H9 (cell line): ENCODE measurements at places on chromosomes 11 and 22. TPM values are rescaled to one million over a fixed set of nuclear protein-coding genes. Genes with fewer than 3 reads are reported as not detected.
A peak's percentile ranks its signal among the peaks of the same experiment; 100 is the strongest.

The ELF5 gene
- not detected in 2 replicates for total RNA-seq

The LDHAL6A gene
- not detected in 2 replicates for total RNA-seq

The YPEL4 gene
- total RNA-seq = 0.13 TPM in 1 of 2 replicates, not detected in the other

The MUC2 gene
- not detected in 2 replicates for total RNA-seq

The LRRC10B gene
- 0.31 and 0.39 TPM in 2 replicates for total RNA-seq

The OR56B1 gene
- not detected in 2 replicates for total RNA-seq

The PRAME gene
- total RNA-seq = 0.29 and 0.31 TPM in 2 replicates

The CCDC15 gene
- 2.3 and 2.8 TPM in 2 replicates for total RNA-seq

The CHST1 gene
- 0.39 and 0.57 TPM in 2 replicates for total RNA-seq

The AKIP1 gene
- total RNA-seq = 21.0 and 22.3 TPM in 2 replicates

The UPK3A gene
- not detected in 2 replicates for total RNA-seq

DNA sequence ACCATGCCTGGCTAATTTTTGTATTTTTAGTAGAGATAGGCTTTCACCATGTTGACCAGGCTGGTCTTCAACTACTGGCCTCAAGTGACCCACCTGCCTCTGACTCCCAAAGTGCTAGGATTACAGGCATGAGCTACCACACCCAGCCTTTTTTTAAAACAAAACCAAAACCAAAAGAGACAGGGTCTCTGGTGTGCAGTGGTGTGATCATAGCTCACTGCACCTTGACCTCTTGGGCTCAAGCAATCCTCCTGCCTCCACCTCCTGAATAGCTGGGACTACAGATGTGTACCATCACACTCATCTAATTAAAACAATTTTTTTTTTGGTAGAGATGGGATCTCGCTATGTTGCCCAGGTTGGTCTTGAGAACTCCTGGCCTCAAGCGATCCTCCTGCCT lies 77.7 kb downstream of the PTPRJ start:
- DNase-seq = no peak

DNA sequence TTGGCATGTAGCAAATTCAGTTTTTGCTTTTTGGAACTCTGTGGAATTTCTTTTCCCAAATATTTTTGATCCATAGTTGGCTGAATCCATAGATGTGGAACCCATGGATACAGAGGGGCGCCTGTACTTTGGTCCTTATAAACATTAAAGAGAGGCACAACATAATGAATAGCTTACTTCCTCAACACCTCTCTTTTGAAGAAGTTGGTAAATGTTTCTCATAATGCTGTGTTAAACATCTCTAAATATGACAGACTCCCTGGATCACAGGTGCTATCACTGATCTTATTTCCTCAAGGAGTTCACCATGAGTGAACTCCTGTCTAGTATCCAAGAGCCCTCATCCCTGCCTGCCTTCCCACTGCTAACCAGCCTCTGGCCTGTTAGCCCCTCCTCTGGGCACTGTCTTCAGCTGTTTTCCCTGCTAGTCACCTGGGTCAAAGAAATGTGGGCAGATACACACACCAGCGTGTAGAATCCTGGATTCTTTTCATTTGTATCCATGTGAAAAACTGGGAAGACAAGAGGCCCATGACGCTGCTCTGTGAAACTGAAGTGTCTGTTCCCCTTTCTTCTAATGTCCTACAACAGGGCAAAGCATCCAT lies 63.7 kb downstream of the HIRA start:
- no peak for DNase-seq

DNA sequence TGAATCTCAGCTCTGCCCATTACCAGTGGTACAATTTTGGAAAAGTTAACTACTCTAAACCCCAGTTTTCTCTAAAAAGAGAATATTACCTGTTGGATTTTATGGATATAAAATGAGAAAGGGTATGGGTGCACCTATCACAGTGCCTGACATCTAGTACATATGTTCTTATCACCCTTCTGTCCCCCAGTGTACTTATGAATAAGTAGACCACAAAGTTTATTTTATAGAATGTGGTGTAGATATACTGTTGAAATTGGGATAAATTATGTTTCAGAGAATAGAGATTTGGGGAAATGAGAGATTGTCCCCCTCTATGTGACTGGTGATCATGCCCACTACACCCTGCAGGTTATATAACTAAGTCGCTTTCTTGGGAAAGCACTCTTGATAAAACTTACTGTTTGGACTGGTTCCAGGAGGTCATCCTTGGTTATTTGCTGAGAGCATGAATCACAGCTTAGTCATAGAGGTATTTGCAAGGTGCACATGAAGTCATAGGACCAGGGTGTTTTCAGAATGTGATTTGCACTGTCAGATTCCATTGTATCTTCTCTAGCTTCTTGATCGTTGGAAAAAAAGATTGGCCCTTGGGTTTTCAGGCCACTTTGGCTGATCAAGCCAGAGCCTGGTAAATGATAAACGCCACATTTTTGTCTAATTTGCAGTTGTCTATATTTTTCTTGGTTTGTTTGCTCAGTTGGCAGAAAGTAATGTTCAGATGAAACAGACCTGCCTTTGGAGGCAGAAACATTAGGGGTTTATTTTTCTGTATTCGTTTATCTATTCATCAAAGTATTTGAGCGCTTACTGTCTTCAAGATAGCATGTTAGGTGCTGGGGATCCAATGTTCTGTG lies 21.3 kb downstream of the STX3 start:
- no peak for DNase-seq

- DNase-seq = no peak
Measured at GRCh38 chr22:29726512-29727130, 6.8 kb downstream of the CABP7 start.

DNA sequence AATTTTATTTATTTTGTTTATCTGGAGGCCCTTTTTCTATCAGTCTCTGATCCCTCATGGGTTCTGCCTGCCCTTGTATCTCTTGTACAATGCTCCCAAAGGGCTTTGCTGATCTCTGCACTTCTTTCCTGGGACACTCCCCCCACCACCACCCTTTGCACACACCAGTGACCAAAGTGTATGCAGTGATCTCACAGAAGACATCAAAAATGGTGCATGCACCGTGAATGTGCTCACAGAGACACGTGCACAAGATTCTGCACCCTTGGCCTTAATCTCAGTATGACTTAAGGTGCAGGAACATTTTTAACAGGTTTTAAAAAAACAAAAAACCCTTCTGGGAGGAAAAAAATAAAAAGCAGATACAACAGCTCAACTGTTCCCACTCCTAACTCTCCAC lies 12.2 kb upstream of the ADSL start:
- DNase-seq = no peak

DNA sequence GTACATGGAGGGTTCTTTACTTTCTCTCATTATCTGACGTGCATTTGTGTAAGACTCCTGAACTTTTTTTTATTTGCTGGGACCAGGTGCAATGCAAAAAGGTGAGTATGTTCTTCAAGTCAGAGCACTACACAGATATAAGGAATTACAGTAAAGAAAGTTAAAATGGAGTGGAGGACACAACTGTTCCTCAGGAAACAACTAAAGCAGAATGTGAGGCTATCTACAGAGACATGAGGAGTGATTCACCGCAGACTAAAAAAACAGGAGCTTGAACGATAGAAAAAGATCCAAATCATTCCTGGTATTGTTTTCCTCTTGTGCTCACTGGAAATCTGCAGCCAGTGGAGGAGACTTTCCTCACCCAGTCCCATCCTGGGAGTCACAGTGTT lies 106.2 kb downstream of the ABTB2 start:
- no peak for DNase-seq

GRCh38 chr22:37186228-37186996 lies 1.6 kb downstream of the C1QTNF6 start:
- peak; percentile 66 for DNase-seq

DNA sequence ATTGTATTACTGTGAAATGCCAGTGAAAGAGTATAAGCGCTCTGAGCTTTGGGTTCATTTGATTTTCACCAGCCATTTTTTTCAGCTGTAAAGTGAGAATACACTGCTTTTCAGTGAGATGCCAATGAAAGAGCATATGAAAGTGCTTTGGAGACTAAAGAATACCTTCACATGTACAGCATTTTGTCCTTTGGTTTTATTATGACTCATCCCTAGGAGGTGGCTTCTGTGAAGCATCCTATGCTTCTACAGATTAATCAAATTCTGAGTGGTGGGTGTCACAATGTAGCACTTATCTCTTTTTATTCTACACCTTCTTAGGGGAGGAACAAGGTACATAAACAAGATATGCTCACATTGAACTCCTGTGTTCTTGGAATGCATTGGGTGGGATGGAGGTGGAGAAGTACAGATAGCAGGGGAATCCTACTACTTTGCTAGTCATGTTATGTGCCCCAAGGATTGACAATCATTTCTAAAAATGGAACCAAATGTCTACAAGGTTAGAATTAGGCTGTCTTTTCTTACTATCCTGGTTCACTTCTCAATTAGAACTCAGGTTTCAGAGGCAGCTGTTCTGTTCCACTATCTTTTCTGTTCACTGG lies 18.7 kb downstream of the TRIM44 start:
- DNase-seq = no peak

GRCh38 chr11:57761301-57762234 lies at the start of gene CTNND1:
TSS of gene CTNND1 (plus strand) at chr11:57761802. CDS start at chr11:57791479, 29,677 bp downstream.
- peak; percentile 92 for DNase-seq

DNA sequence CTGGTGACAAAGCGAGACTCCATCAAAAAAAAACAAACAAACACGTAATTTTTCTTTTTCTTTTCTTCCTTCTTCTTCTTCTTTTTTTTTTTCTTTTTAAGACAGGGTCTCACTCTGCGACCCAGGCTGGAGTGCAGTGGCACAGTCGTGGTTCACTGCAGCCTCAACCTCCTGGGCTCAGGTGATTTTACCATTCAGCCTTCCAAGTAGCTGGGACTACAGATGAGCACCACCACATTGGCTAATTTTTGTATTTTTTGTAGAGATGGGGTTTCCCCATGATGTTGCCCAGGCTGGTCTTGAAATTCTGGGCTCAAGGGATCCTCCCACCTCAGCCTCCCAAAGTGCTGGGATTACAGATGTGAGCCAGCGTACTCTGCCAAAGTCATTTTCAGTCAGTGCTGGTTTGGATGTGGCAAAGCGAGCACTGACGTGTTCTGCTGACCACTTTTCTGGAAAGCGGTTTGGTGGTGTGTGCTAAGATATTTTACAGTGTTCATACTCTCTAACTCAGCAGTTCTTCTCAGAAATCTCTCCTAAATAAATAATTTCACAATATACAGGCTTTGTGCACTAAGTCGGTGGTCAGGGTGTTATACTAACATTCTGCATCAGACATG lies 10.7 kb downstream of the FAM118A start:
- DNase-seq = no peak

GRCh38 chr11:34600339-34601084 lies 20.4 kb upstream of the EHF start:
- DNase-seq = no peak

- no peak for DNase-seq
Measured at GRCh38 chr11:121884626-121885025, 231.4 kb downstream of the BLID start.

- DNase-seq = no peak
Measured at GRCh38 chr22:43094551-43094950, 5.4 kb upstream of the TTLL1 start.

- peak; percentile 46 for DNase-seq
Measured at GRCh38 chr11:128021349-128022006, 565.9 kb downstream of the ETS1 start.

DNA sequence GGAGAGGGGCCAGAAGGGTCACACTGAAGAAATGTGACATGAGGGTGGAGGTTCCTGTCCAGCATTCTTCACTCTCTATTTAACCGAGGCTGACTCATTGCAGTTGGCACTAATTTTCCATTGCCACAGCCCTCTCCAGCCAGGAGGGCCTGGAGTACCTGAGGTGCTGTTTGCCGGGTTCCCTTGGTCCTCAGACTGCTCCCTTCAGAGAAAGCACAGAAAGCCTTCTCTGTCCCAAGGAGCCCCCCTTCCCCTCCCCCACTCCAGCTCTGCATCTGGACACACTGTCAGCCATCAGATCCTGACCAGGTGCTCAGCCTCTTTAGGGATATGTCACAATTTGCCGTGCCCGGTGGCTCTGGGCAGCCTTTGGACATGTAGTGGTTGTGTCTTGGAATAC lies 3.2 kb upstream of the C11orf91 start:
- DNase-seq = no peak

DNA sequence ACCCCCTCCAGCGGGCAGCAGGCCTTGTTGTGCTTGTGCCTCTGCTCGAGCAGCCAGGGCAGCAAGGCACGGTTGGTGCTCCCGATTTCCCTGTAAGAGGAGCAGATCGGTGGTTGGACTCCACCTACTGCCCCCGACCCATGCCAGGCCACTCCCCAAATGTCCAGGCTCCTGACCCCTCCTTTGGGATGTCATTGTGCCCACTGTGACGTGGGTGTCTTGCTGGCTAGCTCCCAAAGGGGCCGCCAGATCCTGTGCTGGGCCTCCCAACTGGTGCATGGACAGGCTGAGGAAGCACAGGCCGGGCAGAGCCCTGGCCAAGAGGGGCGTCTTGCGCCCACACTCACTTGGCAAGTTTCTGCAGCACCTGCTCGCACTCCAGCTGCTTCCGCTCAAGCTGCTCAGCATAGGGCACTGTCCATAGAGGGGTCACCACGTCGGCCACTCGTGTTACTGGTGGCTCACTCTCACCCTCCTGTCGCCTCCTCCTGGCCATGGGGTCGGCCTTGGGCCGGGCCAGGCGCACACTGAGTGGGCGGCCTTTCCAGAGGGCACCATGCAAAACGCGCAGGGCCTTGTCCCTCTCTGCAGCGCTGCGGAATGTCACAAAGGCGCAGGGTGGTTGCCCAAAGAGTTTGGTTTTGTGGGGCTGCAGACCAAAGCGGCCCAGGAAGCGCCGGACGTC lies at the start of gene RANBP1:
Gene RANBP1, plus strand, starts transcription at position 414 of the 685 bp plus-strand sequence. Its CDS starts 81 bp downstream, at position 495.
- no peak for DNase-seq

DNA sequence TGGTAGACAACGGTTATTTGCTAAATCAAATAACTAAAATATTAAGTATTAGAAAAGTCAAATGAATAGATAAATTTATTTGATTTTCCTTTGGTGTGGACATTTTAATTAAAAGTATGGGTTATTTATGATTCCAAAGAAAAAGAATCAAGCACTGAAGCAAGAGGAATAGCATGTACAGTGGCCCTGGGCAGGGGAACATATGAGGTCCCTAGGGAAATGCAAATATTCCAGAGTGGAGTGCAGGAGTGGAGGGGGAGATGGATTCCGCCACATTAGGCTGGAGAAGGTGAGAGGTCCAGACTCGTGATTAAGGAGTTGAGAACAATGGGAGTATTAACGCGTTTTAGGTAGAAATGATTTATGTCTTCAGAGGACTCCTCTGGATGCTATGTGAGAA lies 30.0 kb downstream of the RASSF10 start:
- no peak for DNase-seq

DNA sequence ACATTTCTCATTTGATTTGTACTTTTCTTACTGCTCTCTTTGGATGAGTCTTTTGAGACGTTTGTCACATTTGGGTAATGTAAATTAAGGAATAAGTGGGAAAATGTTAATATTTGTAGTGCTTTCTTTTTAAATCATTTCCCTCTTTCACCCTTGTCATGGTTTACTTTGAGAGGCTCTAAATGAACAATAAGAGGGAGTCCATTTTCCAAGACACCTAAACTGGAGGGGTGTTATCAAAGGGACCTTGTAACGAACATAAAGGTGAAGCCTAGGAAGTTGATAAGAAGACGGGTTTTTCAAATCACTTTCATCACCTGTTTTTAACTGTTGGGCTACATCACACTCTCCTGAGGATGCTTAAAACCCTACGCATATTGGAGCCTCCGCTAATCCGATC lies 12.1 kb downstream of the EED start:
- no peak for DNase-seq

- no peak for DNase-seq
Measured at GRCh38 chr11:31560842-31561476, 51.4 kb downstream of the ELP4 start.

GRCh38 chr11:122601141-122602125 lies 54.1 kb upstream of the UBASH3B start:
- no peak for DNase-seq
